ENCODE measurements at places on chromosomes 7 and 10.

GRCh38 chr7:137625197-137625596 is 221.6 kb downstream of the DGKI start:
- DNase-seq, result peak; percentile 43

GRCh38 chr7:142925413-142925812 is 8.1 kb downstream of the TRPV5 start:
- no peak for DNase-seq

DNA sequence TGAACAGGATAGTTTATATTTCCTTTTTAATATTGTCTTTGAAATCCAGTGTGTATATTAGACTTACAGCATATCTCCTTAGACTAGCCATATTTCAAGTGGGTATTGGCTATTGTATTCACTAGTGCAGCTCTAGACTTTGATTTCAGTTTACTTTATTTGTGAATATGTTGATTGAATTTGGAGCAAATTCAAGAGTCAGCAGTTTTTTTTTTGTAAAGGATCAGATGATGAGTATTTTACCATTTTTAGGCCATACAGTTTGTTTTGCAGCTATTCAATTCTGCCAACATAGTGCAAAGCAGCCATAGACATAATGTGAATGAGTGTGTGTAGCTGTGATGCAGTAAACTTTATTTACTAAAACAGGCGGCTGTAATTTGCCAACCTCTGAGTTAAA is 4.6 kb downstream of the STK31 start:
- no peak for DNase-seq

DNA sequence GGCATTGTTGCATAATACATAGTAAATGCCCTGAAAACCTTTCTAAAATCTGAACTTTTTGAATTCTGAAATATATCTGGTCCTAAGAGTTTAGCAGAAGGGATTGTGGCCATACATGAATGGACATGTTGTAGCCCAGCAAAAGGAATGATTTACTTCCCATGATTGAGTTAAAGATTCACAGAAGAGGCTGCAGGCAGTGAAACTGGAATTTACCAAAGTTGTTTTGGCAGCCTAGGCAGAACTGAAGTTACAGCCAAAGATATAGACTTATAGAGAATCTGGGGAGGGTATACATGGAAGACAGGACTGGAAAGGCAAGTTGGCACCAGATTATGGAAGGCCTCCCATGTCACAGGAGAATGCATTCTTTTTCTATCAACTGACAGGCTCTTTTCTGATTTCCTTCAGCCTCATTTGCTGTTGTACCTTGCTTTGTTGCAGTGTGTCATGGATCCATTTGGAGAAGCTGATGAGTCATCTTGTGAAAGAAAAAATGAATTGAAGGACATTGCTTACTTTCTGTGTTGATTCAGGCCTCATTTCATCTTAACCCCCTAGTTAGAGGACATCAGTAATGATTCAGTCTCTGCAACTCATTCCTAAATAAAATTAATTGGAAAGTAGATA is 356.2 kb upstream of the LRGUK start:
- peak; percentile 75 for DNase-seq

- DNase-seq, result no peak
These were observed 152.9 kb downstream of the CCDC3 start for GRCh38 chr10:12848439-12849173.

- DNase-seq, result peak; percentile 31
These were observed 987.9 kb downstream of the KCNMA1 start for GRCh38 chr10:76649723-76650127.

DNA sequence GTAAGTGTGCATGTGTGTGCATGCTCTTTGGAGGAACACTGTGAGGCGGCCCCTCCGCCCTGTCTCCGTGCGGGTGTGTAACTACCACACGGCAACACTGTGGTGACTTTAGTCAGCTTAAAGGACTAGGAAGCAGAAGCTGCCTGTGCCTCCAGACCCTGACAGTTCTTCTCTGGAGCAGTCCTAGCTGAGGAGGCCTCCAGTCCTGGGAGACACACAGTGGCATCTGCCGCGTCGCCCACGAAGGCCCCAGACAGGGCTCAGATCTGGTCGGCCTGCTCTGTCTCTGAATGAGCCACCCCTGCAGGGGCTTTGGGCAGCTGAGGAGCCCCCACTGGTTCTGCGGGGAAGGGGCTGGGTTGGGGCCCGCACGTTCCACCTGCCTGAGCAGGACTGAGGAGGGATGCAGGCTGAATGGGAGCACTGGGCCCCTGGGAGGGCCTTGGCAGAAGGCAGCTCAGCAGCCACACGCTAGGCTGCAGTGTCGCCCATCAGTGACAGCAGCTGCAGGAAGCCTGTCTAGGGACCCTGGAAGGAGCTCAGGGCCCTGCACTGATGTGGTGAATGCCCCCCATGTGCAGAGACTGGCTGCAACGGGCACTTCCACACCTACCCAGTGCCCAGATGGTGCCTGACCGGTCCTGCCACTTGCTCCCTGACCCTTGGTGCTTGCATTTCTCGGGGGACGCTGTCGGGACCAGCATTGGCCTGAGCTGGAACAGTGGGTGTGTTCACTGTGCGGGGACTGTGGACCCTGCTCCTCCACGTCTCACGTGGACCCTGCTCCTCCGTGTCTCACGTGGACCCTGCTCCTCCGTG is 27.3 kb upstream of the KNDC1 start:
- no peak for DNase-seq

DNA sequence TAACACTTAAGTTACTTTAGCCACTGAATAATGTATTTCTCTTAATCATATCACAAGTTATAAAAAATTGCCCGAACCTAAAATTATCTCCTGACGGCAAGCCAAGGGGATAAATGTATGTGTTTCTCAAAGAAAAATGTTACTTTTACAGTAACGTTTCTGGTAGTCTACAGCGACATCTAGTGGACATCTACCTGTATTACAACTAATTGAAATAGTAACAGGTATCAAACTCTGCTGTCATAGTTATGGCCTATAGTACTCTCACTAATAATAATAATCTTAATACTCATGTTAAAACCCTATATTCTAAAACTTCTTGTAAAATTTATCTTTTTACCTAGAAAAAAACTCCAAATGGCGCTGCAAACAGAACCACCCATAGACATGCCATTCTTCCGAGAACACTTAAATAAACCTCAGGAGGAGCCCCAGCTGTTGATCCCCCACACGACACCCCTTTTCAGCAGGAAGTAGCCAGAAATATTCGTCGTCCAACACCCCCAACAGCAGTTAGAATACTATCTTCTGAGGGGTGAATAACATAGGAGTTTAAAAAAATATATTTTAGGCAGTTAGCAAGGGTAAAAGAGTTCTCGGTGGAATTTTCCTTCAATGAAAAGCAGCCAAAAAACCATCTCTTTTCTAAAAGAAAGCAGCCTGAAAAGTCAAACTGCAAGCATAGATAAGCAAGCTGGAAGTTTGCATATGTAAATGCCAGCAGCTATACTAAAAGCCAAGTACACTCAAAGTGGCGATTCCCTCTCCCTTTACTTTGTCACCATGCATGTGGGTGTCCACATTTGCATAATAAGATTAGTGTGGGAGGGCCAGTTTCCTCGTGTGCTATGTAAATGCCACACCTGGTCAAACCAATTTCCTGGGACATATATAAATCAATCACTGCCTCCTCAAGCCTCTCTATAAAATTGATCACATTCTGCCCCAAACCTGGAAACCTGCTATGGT is 40.5 kb upstream of the ZNF107 start:
- no peak for DNase-seq

DNA sequence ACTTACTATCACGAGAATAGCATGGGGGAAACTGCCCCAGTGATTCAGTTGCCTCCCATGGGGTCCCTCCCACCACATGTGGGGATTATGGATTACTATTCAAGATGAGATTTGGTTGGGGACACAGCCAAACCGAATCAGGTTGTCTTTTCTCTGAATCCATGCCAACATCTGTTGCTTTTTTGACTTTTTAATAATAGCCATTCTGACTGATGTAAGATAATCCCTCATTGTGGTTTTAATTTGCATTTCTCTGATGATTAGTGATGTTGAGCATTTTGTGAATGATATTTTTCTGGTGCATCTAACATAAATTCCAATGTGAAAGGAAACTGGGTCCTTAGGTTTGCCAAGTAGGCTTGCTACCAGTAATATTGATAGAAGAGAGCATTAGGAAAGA is 69.0 kb upstream of the ARHGAP21 start:
- no peak for DNase-seq

DNA sequence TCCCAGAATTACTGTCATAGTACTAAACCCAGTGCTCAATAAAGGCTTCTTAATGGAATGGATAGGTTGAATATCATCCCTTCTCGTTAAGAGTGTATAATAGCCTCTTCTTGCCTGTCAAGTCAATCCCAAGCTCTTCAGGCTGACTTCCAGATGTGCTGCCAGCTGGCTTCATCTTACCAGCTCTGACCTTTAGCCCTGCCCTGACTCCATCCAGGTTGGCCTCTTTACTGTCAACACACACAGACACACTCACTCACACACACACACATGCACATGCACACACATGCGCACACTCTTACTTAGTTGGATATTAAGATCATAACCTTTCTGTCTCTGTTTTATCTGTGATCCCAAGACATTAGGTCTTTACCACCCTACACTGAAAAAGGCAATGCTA is 49.1 kb downstream of the ASB4 start:
- no peak for DNase-seq

GRCh38 chr10:107163881-107164861 is at the start of gene SORCS1:
TSS of gene SORCS1 (minus strand) at chr10:107164706.
- DNase-seq, result no peak

DNA sequence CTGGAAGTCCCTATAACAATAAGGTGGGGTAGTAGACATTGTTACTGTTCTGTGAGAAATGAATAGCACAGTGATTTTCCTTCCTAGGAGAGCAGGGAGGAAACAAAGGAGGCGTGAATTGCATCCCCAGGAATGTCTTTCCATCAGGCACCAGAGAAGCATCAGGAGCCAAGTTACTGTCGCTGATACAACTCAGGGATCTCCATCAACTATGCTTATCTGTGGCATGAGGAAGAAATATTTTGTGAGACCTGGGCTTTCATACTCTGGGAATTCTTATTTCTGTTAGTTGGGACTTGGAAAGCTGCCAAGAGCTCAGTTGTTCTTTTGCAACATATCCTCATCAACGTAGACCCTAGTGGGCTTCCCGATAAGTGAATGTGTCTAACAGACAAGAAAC is 622.3 kb downstream of the SUGCT start:
- DNase-seq, result no peak

GRCh38 chr10:3233486-3233990 is 61.0 kb upstream of the PITRM1 start:
- no peak for DNase-seq

- no peak for DNase-seq
These were observed 1.2 kb downstream of the COL26A1 start for GRCh38 chr7:101363734-101364374.

GRCh38 chr10:114795039-114795438 is 26.5 kb upstream of the FHIP2A start:
- DNase-seq, result no peak

DNA sequence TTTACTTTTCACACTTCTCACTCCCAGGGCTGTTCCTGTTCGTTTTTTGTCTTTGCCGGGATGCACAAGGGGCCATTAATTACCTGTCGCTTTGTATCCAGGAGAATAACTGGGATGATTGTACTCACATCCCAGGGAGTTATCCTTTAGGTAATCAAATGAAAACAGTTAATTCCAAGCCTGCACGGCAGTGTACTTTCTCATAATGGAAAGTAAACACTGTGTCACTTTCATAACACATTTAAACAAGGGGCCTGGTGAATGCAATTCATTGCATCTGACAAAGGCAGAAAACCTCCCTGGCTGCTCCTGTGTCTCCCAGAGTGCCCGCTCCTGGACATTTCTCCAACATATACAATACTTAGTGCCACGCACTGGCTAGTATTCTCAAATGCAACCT is 138.7 kb upstream of the CELF2 start:
- DNase-seq, result no peak

- peak; percentile 82 for DNase-seq
These were observed 12.9 kb downstream of the C10orf67 start for GRCh38 chr10:23331567-23332301.

GRCh38 chr7:75572814-75573213 is 80.7 kb downstream of the SPDYE5 start:
- DNase-seq, result no peak

- DNase-seq, result no peak
These were observed 253.2 kb downstream of the POLR1F start for GRCh38 chr7:19455623-19456022.

DNA sequence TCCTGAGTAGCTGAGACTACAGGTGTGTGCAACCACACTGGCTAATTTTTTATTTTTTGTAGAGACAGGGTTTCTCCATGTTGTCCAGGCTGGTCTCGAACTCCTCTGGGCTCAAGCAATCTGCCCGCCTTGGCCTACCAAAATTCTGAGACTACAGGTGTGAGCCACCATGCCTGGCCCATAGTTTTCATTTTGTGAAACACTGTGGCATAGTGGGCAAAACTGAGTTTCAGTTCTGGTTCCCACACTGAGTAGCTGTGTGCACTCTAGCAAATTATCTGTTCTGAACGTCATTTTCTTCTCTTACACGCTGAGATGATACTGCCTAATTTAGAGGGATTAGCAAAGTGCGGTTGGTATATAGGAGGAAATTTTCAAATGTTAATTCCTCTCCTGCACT is 13.5 kb downstream of the ATP5MK start:
- DNase-seq, result no peak

GRCh38 chr10:124066781-124067714 is 26.4 kb downstream of the CHST15 start:
- no peak for DNase-seq

GRCh38 chr10:133464582-133465031 is 10.9 kb downstream of the SCART1 start:
- DNase-seq, result no peak

DNA sequence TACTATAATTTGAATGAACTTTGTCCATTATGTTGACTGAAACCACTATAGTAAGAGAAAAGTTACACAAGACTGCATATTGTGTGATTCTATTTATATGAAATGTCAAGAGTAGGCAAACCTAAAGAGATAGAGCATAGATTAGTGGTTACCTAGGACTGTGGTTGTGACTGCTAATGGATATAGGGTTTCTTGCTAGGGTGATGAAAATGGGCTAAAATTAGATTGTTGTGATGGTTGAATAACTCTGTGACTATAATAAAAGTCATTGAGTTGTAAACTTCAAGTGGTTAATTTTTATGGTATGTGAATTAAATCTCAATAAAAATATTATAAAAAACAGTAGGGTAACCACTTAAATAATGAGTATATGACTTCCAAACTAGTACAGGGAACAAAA is 142.9 kb upstream of the AHR start:
- no peak for DNase-seq

GRCh38 chr10:29482591-29483431 is 152.0 kb downstream of the SVIL start:
- peak; percentile 92 for DNase-seq

GRCh38 chr7:100127866-100128636 is 1.3 kb downstream of the MBLAC1 start:
- no peak for DNase-seq

DNA sequence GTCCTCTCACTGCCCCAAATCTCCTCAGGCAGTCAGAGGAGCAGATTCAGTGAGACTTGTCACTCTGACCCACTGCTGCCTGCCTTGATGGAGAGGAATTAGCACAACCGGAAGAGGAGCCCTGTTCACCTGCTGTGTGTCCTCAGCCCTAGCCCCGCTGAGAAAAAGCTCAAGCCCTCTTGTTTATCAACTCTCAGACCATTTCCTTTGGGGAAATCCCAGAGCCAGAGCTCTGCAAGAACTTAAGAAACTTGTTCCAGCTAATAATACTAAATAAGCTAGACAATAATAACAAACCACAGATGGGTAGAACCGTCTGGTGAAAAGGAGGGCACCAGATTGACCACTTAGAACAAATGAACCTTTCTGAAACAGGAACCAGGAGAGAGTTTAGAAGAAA is 37.7 kb upstream of the ITGB1 start:
- no peak for DNase-seq

- DNase-seq, result peak; percentile 97
These were observed 106.7 kb downstream of the TNS3 start for GRCh38 chr7:47474937-47475879.

All from HT1080 (cell line).